ENCODE measurements at places on chromosomes 6 and 20.

DNA sequence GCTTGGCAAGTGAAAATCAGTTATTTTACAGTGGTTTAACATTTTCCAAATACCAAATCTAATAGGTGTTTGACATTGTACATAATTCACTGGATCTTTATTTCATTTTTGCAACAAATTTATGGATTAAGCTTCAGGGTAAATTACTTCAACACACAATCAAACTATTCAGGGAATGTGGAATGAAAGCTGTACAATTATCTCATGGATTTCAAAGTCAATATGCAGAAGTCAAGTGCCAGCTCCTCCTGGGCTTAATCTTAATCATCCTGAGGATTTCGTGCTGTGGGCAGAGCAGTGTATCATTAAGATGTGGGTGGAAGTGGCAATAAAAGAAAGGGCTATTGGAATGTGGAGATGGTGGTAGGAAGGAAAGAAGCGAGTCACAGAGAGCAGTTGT lies 548.8 kb downstream of the COL12A1 start:
- DNase-seq = no peak

DNA sequence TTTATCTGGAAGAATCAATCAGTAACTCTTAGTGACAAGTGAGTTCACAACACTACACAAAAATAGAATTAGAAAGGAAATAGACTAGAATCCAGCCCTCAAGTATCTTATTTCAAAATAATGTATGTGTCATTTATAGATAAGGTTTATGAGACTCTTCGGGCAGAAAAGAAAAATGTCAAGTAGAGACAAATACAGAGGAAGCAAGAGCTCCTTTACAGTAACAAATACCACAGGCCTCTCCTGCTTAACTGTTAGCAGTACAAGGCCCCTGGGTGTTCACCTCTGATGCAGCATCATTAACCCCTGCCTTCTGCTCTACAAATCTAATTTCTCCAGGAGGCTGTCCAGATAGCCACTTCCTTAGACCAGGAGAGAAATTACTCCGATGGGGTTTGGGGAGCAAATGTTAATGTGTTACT lies 76.7 kb downstream of the UBE3D start:
- DNase-seq = no peak

GRCh38 chr6:35262596-35262995 lies 3.1 kb downstream of the ZNF76 start:
- no peak for DNase-seq

DNA sequence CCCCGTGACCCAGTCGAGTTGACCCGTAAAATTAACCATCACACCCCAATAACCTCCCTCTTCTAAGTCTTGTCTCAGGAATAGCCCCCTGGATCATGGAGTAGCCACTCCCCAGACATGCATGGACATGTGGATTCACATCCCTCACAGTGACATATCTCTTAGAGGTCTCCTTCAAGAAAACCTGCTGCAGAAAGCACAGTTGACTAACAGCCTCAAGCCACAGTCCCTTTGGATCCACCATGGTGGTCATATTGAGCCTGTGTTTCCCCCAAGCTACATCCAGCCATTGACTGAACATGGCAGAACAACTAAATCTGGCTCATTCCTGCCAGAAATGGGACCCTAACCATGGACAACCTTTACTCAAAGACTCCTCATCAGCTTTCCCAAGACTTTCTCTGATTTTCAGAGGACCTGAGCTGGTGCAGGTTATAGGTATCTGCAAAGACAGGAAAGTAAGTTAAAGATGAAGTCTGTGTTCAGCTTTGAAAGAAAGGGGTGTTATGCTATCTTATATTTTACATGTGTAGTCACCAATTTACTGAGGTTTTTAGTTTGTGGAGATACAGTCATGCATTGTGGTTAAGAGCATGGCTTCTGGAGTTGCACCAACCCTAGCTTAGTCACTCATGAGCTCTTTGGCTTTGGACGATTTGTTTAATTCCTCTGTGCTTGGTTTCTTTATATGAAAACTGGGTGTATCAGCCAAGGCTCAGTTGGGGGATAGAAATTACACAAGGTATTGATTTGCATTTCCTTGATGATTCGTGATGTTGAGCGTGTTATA lies 219.1 kb downstream of the MYLK4 start:
- DNase-seq = no peak

- DNase-seq = no peak
These were observed 132.3 kb downstream of the RALGAPA2 start for GRCh38 chr20:20580139-20580538.

GRCh38 chr6:39114388-39114703 lies 640 bp downstream of the SAYSD1 start:
- DNase-seq = no peak

DNA sequence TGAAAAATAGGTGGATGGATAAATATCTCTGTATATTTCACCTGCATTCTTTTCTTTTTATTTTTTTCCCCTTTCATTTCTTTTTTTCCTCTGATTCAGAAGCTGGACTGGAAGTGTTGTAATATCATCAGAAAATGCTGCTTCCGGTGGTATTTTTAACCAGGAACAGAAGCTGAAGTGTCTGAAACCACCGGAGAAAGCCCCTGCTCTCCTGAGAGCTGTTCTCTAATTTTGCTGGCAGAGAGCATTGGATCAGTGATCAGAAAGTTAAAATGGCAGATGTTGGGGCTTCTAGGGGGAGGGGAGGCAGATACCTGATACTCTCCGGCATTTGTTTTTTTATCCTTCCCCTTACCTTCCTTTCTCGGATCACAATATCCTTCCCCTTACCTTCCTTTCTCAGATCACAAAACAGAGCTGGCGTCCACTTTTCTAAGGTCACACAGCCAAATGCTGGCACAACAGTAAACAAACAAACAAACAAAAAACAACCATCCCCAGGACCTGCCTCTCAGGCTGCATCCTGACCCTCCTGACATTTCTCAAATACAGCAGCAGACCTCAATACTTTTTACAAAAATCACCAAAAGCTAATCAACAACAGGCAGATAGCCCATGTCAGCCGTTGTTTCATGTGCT lies 143.2 kb upstream of the ZNF217 start:
- no peak for DNase-seq

GRCh38 chr6:123598011-123598410 lies 38.7 kb downstream of the TRDN start:
- no peak for DNase-seq

DNA sequence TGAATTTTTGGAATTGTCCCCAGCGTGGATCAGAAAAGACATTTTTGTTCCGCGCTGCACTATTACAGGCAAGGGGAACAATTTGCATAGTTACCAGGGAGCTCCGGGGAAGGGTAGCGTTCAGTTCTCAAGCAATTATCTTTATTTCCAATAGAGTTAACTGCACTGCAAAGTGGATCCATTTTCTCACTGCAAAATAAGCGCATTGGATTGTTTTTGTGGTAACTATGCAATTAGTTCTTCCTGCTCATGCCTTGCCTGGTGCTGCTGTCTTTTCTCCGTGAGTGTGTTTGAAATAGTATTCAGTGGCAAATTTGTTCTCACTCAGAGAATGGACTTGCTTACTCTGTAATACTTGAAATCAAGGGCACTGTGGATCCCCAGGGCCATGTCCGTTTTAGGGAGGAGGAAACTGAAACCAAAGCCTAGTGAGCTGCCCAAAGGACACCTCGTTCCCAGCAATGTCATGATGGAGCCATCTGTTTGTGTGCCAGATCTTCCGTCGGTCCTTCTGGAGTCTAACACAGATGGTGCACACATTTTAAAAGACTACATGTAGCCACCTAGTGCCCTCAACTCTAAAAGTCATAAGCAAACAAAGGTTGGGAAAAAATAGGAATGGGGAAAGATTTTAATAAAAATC lies 7.4 kb upstream of the PCK1 start:
- DNase-seq = no peak

- DNase-seq = no peak
These were observed 15.1 kb upstream of the POM121L2 start for GRCh38 chr6:27327023-27327738.

GRCh38 chr6:36797653-36798052 lies 41.6 kb downstream of the CPNE5 start:
- DNase-seq = no peak

GRCh38 chr6:168206186-168206585 lies 113.4 kb downstream of the DACT2 start:
- no peak for DNase-seq

GRCh38 chr6:157244175-157244574 lies 79.1 kb downstream of the TMEM242 start:
- DNase-seq = no peak

- no peak for DNase-seq
These were observed 77.7 kb downstream of the OLIG3 start for GRCh38 chr6:137416376-137417109.

DNA sequence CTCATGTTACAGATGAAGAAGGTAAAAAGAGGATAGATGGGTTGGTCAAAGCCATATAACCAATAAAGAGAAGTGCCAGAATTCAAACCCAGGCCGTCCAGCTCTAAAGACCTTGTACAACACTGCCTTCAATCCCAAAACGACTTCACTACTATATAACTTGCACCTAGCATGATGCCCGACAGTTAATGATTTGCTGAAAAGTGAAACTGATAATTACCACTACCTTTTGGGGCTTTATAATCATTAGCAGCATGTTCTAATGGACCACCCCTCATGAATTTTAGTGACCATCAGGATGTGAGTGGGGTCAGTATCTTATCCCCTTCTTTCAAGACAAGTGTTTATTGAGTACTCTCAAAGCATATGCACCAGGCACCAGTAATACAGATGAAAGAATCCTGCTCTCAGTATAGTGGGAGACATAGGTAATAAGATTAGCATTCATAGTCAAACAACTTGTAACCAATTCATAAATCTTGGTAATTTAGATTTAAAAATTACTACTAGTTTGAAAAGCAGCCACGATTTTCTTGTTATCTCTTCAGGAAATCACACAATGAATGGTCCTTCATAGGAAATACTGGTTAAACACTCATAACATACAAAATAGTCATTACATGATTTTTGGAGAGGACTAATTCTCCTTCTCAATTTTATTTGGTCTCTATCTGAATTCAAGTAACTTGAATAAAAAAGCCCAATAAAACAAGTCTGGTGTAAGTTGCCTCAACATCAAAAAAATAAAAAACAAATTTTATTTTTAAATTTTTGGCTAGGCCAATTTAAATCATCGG lies 98.0 kb downstream of the EPB41L2 start:
- no peak for DNase-seq
